ENCODE measurements at places on chromosomes 2 and 18. TPM values are rescaled to one million over a fixed set of nuclear protein-coding genes. Genes with fewer than 3 reads are reported as not detected.

PLGLB1 gene
- 5.4 TPM for total RNA-seq

AQP12A gene
- not detected for total RNA-seq

DNA sequence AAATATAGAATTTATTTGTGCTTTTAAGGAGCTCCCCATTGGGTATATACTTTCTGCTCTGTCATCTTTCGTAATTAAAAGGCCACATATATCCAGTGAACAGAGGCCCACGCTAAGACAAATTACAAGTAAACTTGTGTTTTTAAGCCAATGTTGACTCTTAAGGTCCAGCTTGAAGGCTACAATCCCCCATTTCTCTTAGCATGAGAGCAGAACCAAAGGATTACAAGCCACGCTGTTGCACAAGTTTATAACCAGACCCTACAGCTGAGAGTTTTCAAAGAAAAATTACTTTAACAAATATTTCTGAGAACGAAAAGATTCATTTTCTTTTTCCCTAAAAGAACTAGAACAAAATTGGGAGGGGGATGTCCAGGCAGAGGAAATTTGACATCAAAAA is 471.0 kb downstream of the TXNL1 start:
- DNase-seq = no peak

GRCh38 chr2:120224735-120225548 is 1.7 kb upstream of the TMEM185B start:
- no peak for DNase-seq

DNA sequence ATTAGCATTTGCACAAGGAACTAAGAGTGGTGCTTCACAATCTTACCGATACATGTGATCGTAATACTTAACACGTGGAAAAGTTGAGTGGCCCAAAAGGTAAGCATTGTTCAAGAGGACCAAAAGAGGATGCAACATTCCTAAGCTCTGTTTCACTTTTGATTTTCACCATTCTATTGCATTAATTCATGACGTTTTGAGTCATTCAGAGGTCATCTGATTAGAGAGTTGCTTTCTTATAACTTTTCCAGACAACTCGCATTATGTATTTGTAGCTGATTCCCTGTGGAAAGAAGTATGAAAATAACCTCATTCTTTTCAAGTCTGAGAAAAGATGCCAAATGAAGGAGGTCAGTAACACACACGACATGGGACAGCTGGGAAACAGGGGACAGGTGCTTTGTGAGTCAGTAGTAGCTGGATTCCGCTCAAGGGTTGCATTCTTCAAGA is 344.4 kb downstream of the RND3 start:
- DNase-seq = no peak

- DNase-seq = no peak
Observed at GRCh38 chr2:193480187-193480586, 1285.5 kb upstream of the TMEFF2 start.
